CD4-positive, alpha-beta T cell (primary cell): ENCODE measurements at places on chromosomes 11 and 22. TPM values are rescaled to one million over a fixed set of nuclear protein-coding genes. Genes with fewer than 3 reads are reported as not detected.

GRCh38 chr11:122981388-122982264 is at the start of gene BSX:
BSX (minus strand) TSS chr11:122981834; CDS start chr11:122981671, 163 bp downstream.
- DNase-seq = peak; percentile 54

C1QTNF4 gene
- 0.41 TPM for total RNA-seq

DNA sequence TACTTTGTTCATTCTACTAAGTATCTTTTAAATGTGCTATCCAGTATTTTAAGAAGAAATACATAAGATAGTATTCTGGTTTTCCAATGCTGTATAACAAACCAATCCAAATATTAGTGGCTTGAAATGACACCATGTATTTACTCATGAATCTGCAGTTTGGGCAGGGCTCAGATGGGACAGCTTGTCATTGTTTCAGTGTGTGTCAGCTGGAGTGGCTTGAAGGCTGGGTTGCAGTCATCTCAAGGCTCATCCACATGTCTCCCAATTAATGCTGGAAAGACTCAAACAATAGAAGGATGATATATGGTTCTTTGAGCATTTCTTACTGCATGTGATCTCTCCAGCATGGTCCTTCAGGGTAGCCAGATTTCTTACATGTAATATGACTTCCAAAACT is 146.2 kb downstream of the ARHGAP42 start:
- DNase-seq = no peak

OR52E8 gene
- not detected for total RNA-seq

- no peak for DNase-seq
Measured at GRCh38 chr11:104905271-104905670, 7.0 kb upstream of the CASP12 start.

- DNase-seq = no peak
Measured at GRCh38 chr11:103963648-103964047, 72.8 kb upstream of the DDI1 start.

- no peak for DNase-seq
Measured at GRCh38 chr11:35242412-35243242, 103.7 kb downstream of the CD44 start.

USP28 gene
- 9.4 TPM for total RNA-seq

DNA sequence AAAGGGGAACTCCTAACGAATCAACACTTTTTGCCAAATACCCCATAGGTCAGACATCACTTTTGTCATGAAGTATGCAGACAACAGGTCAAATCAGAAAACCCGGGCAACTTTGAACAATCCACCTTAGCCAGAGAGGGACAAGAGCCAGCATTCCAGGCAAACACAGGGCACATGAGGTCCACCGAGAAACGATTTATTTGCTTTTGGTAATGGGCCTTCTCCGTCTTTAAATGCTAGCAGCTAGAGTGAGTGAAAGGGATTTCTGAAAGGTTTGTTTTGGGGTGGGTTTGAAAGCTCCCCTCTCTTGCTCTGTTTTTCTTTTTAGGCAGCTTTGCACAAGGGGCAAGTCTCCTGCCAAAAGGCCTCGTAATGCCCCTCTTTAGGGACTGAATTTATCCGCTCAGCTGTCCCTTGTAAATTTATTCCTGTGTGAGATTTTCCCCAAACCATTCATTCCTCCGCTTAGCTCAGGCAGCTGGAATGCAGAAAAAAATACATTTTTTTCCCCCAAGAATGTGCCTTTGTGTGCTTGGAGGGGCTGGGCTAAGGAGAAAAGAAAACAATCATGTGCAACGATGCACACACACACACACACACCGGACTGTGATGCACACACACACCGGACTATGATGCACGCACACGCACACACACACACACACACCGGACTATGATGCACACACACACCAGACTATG is 196.9 kb downstream of the SNX19 start:
- DNase-seq = no peak

- peak; percentile 7 for DNase-seq
Measured at GRCh38 chr11:43282607-43283440, 29.0 kb upstream of the API5 start.

GRCh38 chr11:119422809-119423508 is at the start of gene THY1:
THY1 (minus strand) TSS chr11:119423172; CDS start chr11:119420905, 2,267 bp downstream.
- DNase-seq = no peak

GRCh38 chr11:15175831-15176230 is 61.1 kb downstream of the INSC start:
- no peak for DNase-seq

- DNase-seq = no peak
Measured at GRCh38 chr11:115740324-115740723, 236.1 kb upstream of the CADM1 start.

DNA sequence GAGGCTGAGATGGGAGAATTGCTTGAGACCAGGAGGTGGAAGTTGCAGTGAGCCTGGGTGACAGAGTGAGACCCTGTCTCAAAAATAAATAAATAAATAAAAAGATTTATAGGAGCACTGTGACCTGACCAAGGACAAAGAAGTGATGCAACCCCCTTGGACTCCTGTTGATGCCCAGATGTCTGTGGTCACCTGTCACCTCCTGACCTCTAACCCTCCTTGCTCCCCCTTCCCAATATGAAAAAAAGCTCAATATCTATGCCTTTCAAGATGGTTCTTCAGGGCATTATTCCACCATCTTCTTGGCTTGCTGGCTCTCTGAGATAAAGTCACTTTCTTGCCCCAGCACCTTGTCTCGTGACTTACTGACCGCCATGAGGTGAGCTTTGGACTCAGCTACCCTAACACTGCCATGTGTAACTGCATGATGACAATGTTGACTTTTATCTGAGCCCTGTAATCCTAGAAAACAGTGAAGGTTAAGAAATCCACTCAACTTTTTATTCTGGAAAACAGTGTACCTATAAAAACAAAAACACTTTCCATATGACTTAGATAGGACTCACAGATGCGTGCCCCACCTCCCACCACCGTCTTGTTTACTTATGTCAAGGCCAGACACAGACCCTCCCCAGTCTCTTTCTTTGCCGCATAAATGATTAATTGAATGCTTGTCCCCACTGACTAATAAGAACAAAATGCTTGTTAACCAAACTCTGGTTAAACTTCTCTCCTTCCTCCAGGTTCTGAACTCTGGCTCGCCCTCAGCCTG is 360.5 kb downstream of the BUD13 start:
- no peak for DNase-seq

GRCh38 chr11:61194981-61195695 is 8.2 kb upstream of the PGA3 start:
- no peak for DNase-seq

DNA sequence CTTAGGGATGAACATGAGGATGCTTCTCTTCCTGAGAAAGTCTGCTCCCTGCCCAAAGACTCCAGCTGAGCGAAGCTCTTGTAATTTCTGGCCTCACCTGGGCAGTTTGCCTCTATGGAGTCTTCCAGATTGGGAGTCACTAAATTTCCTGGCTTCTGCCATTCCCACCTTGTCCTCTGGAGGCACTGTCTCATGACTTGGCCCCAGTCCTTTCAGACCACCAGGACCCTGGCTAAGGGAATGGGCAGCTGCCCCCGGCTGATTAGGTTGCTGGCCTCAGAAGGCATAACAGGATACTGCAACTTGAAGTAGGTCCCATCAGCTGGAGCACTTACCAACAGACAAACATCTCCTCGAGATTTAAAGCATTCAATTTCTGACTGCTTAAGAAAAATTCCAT is 128.1 kb upstream of the SPON1 start:
- no peak for DNase-seq

- no peak for DNase-seq
Measured at GRCh38 chr11:43738600-43739409, 58.3 kb downstream of the HSD17B12 start.

OMP gene
- total RNA-seq = not detected

DNA sequence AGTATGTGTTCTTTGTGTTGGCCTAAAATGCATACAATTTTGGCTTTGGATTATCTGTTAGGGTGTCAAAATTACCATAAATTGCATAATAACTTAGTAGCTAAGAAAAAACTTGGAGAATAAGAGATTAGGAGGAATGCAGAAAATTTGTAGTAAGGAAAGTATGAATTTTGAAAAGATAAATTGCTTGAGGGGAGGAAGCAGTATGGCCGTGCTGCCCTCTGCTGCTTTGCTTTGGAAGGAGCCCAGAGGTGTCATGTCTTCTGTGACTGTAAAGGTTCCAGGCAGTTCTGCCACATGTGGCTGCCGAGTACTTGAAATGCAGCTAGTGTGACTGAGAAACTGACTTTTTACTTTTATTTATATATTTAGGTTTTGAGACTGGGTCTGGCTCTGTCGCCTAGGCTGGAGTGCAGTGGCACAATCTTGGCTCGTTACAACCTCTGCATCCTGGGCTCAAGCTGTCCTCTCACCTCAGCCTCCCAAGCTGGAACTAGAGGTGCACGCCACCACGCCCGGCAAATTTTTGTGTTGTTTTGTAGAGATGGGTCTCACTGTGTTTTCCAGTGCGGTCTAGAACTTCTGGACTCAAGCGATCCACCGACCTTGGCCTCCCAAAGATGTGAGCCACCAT is 1.8 kb downstream of the ADSL start:
- peak; percentile 77 for DNase-seq

DNA sequence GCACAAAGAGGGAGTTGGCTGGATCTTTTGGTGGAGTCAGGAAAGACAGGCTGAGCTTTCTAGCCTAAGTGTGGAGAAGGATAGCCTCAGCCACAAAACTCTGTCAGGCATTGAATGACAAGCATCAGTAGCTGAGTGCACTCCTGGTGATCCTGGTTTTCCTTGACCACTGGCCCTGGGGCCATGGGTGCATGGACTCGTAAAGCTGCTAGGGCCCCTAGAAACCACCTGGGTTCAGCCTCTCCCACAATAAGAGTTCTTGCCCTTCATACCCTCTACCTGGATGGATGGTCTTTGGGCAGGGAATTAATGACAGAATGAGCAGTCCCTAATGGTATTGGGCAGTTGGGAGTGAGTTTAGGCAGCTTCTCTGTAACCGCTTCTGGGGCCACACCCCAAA is 22.9 kb downstream of the TUB start:
- DNase-seq = no peak

KRTAP5-7 gene
- total RNA-seq = not detected

LYVE1 gene
- not detected for total RNA-seq

GRCh38 chr11:113193946-113194345 is 120.4 kb upstream of the TTC12 start:
- no peak for DNase-seq

POTEH gene
- total RNA-seq = not detected

GSTT4 gene
- total RNA-seq = not detected

DHCR7 gene
- total RNA-seq = 30.2 TPM

- no peak for DNase-seq
Measured at GRCh38 chr11:121932646-121933185, 183.3 kb downstream of the BLID start.

DNA sequence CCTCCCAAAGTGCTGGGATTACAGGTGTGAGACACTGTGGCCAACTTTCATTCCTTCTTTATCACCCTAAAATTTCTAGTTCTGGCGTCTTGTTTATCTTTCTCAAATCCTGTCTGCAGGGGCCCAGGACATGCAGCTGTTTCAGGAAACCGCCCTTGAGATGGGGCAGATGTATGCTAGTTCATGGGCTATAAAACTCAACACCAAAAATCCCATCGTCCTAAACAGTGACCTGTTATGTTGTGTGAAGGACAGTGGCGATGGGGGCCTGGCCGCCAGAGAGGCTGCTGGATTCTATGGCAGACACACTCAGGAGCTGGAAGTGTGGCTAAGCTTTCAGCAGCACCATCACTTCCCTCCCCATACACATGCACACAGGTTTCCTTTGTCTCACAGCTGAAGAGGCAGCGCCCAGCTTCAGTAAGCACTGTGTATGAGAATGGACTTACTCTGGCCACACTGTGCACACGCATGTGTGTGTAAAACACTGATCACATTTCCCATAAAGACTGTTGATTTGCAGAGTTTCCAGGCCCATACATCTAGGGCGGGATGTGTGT is 36.7 kb downstream of the MARK2 start:
- no peak for DNase-seq

GLB1L3 gene
- total RNA-seq = 1.3 TPM

GRCh38 chr22:27482402-27482801 is 319.2 kb downstream of the MN1 start:
- no peak for DNase-seq
